ENCODE measurements at places on chromosomes 7 and 10.

DNA sequence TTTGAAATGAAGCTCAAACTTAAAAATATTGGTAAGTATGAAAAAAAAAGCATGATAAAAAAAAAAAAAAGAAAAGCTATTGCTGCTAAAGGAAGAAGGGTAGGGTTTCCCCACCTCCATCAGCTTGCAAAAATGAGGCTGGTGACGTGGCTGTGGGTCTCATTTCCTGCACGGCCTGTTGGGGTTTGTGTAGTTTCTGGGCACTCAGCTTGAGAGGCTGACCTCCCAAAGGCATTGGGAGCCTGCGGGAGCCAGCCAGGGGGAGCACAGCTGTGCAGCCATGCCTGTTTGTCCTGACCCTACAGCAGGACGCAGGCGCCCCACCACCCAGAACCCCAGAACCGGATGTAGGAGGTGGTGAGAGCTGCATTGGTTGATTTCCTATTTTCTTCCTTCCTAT, 48.8 kb upstream of the CARD11 start:
- no peak for DNase-seq

- DNase-seq: no peak
These were observed 1034.2 kb upstream of the C7orf33 start for GRCh38 chr7:147556317-147556716.

GRCh38 chr10:88332503-88333247, 250.4 kb downstream of the RNLS start:
- DNase-seq: no peak

DNA sequence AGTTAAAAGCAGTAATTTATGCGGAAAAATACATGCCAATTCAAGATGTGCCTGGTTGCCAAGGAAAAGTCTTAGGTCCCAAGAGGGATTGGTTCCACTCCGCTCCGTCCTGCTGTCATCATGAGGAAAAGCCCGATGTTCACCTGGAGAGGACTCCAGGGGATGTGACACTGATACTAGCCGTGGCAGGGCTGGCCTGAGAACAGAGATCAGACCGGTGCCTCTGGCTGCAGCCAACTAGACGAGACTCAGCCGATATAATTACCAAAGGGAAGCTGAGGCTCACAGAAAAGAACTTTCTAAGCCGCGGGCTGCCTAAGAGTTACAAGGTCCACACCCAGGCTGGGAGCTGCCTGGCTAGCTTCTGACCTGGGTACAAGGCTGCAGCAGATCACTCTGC, 81.3 kb upstream of the UNC5B start:
- DNase-seq: no peak

DNA sequence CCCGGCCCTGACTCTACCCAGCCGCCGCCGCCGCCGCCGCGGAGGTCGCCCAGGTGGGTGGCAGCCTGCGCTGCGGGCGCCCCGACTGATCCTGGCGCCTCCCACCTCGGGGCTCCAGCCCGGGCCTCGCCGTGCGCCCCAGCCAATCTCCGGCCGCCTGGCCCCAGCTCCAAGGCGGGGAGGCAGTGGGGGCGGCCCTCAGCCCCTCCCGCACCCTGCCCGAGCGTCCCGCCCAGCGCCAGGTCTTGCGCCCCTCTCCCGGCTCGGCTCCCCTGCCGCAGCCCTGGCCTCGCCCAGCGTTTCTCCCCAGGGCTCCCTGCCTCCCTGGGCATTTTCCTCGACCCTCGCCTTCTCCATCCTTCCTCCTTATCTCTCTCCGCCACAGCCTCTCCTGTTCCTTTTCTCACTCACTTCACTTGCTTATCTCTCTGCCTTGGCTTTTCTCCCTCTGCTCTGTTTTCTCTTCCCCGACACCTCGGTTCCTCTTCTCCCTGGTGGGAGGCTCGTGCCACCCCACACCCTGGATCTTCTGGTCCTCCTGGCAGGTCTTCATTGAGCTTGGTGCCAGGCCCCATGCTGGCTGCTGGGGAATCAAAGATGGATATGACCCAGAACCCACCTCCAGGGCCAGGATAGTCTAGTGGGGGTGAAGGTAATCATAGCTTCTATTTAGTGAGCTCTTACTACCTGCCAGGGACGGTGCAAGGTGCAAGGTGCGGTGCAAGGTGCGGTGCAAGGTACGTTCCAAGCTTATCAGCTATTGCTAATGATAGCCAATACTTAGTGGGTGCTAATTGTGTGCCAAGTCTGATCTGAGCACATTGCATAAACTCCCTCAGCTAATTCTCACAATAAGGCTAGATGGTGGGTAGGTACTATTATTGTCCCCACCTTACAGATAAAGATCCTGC, at the start of gene SFRP5:
SFRP5 (minus strand) TSS at position 87 of the 911 bp plus-strand sequence. CDS start 166 bp downstream, outside the sequence.
- DNase-seq: no peak

DNA sequence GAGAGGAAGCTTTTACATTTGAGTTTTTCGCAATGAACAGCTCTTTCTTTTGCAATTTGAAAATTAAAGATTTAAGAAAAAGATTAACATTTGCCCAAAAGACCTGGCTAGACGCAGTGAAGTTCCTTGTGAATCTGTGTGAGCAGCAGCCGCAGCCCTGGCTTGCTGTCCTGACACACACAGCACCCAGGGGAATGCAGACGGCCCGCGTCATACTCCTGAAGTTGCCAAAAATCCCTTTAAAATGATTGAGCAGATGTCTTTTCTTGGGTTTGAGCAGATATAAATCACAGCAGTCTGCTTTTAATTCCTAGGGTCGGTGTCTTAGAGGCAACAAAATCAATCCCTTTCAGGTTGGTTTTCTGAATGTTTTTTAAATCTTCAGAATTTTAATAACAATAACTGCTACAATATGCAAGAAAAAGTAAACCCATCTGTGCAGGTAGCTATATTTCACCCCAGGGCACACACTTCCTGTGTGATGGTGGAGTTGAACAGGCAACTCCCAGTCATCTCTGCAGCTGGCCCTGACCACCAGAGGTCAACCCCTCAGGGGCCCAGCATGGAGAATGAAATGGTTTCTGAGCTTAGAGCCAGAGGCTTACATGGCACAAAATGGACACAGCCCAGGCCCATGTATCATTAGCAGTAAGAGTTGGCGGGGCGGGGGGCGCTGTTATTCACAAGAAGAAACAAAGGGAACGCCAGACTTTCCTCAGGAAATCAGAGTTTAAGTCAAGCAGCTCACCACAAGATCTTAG, 32.2 kb upstream of the TRIL start:
- peak; percentile 28 for DNase-seq

Data from BE2C (cell line).